GM04503 (cell line): ENCODE measurements at places on chromosomes 13 and 19.

DNA sequence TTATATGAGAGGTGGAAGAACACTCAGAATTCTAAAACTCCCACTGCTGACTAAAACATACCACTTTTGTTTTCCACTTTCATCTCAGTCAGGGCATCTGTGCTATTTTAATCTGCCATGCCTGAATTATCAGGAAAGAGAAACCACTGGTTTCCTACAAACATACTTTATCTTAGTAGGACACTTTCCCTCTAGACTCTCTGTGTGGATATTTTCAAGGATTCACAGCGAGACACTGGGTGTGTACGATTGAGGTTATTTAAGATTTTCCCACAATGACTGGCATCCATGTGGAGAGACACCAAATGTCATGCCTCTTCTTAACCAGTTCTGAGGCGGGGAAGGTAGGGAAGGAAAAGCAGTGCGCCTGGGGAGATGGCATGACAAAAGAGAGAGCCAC lies 212.2 kb downstream of the ENOX1 start:
- no peak for DNase-seq

GRCh38 chr13:41065078-41065477 lies 3.8 kb downstream of the WBP4 start:
- DNase-seq = peak; percentile 63

GRCh38 chr19:32415669-32416068 lies 10.1 kb downstream of the DPY19L3 start:
- DNase-seq = no peak

DNA sequence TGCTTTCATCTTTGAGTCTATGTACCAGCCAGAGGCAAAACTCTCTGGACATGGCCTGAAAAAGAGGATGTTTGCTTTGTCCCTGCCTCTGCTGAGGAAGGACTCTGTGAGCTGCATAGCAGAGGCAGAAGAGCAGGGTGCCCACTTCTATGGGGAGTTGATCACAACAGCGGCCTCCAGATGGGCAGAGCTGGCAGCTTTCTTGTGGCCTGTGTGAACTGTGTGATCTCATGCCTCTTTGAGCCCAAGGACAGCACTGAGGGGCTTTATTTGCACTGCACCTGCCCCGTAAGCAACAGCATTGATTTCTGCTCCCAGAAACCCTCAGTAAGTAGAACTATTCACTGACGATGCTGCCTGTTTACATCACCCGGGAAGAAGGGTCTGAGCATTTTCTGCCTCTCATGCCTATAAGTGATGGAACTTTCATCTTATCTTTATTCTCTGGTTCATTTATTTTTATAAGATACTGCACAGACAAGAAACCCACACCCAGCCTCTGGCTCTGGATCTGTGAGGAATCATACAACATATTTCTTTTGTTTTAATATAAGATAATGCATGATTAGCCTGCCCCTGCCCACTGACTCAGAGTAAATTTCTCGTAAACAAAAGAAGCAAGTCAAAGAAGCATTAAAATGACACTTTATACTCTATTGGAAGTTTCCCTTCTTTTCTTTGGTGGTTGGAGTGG lies 244.2 kb upstream of the SOX21 start:
- DNase-seq = no peak

DNA sequence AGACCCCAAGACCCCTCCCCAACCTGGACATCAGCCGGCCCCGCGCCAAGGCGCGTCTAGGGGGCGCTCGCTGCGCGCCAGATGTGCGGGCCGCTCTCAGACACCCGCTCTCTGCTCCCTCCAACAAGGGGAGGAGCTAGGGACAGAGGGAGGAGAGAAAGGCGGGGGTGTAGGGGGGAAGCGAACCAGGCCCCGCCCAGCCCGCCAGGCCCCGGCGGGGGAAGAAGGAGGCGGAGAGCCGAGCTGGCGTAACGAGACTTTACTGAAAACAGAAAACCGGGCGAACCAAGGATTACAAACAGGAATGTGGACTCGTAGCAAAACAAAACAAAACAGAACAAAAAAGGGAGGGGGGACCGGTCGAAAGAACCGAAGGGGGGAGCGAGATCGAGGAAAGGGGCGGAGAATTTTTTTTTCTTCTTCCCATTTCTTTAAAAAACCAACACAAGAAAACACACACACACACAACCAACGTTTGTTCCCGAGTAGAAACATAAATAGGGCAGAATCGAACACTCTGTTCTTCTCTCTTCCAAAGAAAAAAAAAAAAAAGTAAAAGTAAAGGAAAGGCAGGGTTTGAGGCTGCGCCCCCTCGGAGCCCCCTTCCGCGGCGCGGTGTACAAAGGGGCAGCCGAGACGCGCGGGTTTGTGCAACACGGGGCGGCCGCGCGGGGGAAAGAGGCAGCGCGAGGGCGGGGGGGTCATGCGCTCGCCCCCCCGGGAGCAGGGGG lies 1.7 kb downstream of the JUND start:
- DNase-seq = peak; percentile 73

- DNase-seq = no peak
Measured at GRCh38 chr13:35157143-35157755, 215.2 kb downstream of the NBEA start.

DNA sequence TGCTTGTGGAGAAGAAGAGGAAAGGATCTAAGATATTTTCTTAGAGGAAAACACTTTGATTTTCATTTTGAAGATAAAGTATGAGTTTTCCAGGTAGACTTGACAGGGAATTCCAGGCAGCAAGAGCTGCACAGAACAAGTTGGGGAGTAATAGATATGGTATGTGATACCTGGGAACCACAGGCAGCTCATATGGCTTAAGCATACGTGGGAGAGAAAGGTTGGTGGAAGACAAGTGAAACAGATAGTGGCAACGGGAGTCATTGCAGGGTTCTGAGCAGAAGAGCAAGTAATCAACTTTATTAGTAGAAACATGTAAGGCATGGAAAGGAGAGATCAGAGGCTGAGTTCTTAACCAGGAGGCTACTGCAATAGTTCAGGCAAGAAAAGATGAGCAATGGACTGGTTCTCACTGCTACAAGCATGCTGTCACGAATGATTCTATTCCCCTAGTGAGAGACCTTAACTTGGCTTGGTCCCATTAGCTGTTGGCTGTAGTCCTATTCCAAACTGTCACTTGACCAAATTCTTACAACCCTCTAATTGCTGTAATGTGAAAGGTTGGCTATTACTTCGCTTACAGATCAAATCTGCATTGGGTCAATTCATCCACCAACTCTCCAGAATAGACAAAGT lies 217.9 kb downstream of the VWA8 start:
- DNase-seq = no peak

DNA sequence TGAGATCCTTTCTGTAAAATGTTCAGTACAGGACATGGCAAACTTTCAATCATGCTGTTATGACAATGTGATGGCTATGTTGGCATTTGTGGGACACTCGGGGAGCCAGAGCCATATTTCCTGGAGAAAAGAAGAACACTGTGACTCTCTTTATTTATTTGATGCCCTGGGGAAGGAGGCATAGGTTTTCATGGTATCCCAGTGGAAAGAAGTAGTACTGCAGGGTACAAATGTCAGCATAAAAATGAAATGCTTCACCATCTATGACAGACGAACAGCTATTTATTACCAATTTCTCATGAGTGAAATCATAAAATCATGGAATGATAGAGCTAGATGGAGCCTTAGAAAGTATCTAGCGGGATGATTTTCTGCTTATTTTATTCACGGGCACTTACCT lies 217.1 kb downstream of the COL4A1 start:
- DNase-seq = no peak

GRCh38 chr19:48812094-48812929 lies 1.5 kb upstream of the BCAT2 start:
- no peak for DNase-seq

- DNase-seq = no peak
Measured at GRCh38 chr13:46686171-46686570, 110.8 kb downstream of the ESD start.

DNA sequence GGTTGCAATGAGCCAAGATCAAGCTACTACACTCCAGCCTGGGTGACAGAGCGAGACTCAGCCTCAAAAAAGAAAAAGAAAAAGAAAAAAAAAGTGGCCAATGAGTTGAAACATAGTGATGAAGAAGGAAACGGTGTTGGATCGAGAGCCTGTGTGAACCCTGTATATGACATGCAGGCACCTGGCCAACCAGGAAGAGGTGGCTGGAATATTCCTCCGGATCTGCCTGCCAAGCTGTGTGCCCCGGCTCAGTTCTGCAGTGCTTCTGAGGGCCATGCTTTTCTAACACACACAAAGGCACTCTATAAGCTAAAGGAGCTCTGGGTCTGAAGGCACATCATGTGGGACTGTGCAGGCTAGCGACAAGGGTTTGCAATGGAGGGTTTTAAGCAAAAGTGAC lies 3.7 kb upstream of the ZNF444 start:
- DNase-seq = no peak

GRCh38 chr19:33954686-33955085 lies 158.0 kb downstream of the KCTD15 start:
- no peak for DNase-seq

DNA sequence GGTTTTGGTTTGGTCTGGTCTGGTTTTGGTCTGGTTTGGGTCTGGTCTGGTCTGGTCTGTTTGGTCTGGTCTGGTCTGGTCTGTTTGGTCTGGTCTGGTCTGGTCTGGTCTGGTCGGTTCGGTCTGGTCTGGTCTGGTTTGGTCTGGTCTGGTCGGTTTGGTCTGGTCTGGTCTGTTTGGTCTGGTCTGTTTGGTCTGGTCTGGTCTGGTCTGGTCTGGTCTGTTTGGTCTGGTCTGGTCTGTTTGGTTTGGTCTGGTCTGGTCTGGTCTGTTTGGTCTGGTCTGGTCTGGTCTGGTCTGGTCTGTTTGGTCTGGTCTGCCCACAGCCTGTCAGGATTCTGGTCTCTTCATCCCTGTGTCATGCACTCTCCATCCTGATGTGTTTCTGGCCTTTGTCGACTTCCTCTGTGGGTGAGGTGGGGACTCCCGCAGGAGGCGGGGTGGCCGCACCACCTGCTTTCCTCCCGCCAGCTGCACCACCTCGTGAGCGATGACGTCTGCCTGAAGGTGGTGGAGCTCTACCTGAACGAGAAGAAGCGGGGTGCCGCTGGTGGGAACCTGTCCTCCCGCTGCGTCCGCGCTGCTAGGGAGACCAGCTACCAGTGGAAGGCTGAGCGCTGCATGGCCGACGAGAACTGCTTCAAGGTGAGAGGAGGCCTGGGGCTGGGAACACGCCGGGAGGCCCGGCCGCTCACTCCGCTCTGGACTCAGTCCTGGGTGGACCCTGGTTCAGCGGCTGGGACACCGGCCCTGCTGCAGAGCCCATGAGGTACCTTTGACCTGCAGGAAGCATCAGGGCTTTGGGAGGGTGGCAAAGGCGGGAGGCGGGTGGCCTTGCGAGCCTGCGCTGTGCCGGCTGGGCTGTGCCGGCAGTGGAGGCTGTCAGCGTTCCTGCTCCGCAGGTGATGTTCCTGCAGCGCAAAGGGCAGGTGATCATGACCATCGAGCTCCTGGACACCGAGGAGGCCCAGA lies 12.9 kb upstream of the F2RL3 start:
- no peak for DNase-seq

GRCh38 chr13:109859216-109859835 lies 72.9 kb upstream of the IRS2 start:
- DNase-seq = no peak

DNA sequence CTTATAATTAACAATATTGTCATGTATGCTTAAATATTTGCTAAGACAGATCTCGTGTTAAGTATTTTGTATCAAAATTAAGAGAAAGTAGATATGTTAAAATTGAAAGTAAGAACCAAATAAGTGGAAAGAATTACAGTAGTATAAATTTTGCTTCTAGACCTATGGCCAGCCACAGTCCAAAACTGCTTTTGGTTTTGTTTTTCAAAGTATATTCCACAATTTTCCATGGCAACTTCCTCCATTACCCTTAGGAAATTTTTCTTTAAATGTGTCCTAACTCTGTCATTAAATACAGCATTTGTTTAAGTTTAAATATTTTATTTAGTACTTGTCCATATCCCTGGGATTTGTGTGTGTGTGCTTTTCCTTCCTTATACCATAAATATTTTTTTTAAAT lies 689.0 kb downstream of the DIAPH3 start:
- DNase-seq = no peak

GRCh38 chr13:44629465-44630183 lies 53.5 kb upstream of the TSC22D1 start:
- peak; percentile 81 for DNase-seq

DNA sequence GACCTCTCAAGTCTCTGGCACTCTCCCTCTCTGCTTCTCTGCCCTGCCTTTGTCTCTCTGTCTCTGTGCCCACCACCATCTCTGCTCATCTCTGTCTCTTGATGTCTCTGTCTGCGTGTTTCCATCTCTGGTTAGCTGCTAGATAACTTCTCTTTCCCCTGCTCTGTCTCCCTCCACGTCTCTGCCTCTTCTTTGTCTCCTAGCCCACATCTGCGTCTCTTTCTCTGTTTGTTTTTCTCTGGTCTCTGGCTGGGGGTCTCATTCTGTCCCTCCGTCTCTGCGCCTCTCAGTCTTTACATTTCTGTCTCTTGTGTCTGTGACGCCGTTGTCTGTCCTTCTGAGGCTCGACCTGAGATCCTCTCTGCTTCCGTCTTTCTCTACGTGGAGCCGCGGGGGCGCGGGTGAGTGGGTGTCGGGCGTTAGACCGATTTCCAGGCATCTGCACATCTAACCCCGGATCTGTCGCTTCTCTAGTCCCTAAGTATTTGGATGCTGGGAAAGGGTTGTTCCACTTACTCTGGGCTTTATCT lies 386 bp downstream of the GIPR start:
- no peak for DNase-seq

DNA sequence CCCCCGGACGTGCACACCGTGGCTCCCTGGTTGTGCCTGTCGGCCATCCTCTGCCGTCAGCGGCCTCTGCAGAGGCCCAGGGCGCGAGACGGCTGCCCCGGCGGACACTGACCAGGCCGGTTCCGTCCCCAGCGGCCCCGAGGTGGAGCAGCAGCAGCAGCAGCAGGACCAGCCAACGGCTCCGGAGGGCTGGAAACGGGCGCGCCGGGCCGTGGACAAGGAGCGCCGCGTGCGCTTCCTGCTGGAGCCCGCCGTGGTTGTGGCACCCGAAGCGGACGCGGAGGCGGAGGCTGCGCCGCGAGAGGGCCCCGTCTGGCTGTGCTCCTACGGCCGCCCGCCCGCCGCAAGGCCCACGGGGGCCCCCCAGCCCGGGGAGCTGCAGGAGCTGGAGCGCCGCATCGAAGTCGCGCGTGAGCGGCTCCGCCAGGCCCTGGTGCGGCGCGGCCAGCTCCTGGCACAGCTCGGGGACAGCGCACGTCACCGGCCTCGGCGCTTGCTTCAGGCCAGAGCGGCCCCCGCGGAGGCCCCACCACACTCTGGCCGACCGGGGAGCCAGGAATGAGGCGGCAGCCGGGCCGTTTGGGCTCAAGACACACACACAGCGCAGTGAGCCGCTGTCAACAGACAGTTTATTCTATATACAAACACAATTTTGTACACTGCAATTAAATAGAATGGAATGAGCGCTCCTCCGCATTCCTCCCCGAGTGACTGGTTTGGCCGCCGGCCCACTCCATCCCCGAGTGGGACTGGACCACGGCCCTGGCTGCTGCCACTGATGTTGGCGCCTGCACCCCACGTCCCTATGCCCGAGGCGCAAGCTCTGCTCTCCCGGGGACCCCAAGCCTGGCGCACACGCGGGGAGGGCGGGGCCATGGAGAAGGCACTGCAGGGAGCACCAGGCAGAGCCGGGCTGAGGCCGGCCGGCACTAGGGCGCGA lies 9.1 kb downstream of the GRIN3B start:
- DNase-seq = no peak
